ENCODE measurements at places on chromosomes 4 and X. TPM values are rescaled to one million over a fixed set of nuclear protein-coding genes. Genes with fewer than 3 reads are reported as not detected.

DNA sequence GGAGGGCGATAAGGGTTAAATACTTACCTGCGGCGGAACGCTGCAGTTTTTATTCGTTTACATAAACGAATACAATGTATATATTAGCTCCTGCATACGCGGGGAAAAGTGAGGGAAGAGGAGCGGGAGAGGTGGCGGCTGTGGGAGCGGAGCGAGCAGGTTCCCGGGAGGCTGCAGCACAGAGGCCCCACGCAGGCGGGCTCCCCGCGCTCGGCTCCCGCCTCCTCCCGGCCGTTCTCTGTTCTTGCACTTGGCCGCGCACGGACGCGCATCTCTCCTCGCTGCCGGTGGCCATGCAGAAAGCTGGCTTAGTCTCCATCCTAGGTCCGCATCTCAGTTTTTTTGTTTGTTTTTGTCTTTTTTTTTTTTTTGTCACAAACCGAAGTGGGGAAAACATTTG, 340.4 kb upstream of the FAT1 start:
- no peak for DNase-seq

GRCh38 chrX:50736656-50737055, 77.3 kb downstream of the SHROOM4 start:
- DNase-seq, result no peak

- DNase-seq, result peak; percentile 2
Measured at GRCh38 chr4:165294907-165295306, 32.6 kb upstream of the MSMO1 start.

DNA sequence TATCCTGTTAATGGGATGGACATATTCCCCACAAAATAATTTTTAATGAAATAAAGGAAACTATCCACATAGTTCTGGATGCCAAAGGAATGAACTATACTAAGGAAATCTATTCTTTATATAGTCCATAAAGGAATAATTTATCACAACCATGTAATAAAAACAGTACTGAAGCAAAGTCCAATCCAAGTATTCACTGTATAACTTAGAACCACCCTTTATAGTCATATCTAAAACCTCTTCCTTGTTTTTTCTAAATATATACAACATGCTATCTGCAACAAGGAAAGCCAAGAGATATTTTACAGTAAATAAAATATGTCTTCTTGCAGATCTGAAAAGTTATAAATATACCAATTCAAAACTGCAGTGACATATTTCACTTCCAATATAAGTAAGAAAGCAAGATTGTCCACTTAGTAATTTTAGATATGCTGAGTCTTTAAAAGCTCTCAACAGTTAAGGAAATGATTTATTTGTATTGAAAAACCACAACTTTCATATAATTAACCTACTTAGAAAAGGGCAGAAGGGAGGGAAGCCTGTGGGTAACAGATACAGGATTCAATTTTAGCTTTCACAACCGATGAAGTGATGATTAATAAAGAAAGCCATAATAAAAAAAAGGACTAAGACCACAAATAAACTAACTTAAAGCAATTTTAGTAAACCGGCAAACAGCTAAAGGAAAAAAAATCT, 8.0 kb downstream of the NR3C2 start:
- DNase-seq, result no peak

- DNase-seq, result no peak
Measured at GRCh38 chr4:10743357-10743756, 58.8 kb upstream of the CLNK start.

GRCh38 chr4:29009908-29010307, 1710.3 kb upstream of the PCDH7 start:
- no peak for DNase-seq

DNA sequence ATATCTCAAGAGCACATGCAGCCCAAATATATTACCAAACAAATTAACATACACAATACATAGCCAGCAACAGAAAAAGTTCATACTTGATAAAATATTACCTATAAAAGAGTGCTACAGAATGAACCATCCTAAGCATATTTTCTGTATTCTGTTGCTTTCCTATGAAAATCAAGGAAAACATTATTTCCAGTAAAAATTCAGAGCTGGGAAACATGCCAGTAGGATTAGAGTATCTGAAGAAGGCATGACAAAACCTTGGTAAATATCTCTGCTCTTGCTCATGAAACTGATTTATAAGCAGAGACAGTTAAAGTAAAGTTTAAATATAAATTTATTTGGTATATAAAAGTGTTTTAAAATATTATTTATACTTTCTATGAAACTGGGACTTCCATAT, 599.7 kb downstream of the ARAP2 start:
- DNase-seq, result no peak

GRCh38 chr4:21991562-21991961, 43.0 kb upstream of the KCNIP4 start:
- DNase-seq, result no peak

- no peak for DNase-seq
Measured at GRCh38 chrX:24963823-24964222, 51.9 kb downstream of the ARX start.

GRCh38 chrX:40179283-40179682, 81.5 kb upstream of the BCOR start:
- DNase-seq, result no peak

The MMRN1 gene
- 325 TPM for total RNA-seq

The NUDT9 gene
- 38.2 TPM for total RNA-seq

The C4orf54 gene
- total RNA-seq, result 0.34 TPM
